AG04450 (cell line): ENCODE measurements at places on chromosomes 6 and 20.
A peak's percentile ranks its signal among the peaks of the same experiment; 100 is the strongest.

GRCh38 chr6:24394780-24395437 is 7.8 kb upstream of the MRS2 start:
- peak; percentile 41 for DNase-seq

- no peak for DNase-seq
Observed at GRCh38 chr6:79435746-79436145, 101.5 kb downstream of the LCA5 start.

DNA sequence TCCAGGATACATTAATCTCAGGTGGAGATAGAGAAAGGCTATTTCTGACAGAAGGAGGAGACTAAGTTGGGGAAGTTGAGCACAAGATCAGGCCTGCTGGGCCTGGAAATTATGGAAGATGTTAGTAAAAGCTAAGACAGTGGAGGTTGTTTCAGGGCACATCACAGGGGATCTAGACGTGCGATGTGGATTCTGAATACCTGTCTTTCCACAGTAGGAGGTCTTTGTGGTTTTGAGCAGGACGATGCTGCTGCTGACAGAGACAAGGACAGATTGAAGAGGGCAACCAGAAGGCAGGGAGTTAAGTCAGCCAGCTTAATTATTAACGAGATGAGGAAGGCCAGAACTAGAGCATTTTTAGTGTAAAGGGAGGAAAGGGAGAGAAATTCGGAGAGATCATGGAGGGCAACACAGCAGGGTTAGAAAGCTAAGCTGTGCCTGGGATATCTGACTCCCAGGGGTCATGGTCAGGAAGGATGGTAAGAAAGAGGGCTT is 384.9 kb downstream of the MAFB start:
- DNase-seq = no peak

DNA sequence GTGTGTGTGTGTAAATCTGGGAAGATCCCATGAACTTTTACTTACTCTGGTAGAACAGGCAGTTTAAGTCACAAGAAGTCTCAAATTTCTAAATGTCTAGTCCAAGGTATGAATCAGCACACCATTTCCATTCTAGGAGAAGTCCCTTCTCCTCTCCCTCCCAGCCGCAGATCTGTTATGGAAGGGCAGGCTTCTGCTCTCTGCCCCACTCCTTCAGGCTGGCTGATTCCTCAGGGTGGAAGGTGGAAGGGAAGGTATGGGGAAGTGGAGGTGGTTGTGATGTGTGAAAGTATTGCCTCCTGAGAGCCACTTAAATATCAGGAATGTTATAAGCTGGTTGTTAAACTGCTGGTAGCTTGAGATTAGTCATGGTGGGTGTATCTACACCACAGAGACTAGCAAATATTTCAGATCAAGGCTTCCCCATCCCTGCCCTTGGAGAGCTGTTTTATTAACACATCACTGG is 44.5 kb upstream of the LAMA4 start:
- DNase-seq = peak; percentile 45

GRCh38 chr6:134519465-134519864 is 201.6 kb upstream of the SGK1 start:
- no peak for DNase-seq

- no peak for DNase-seq
Observed at GRCh38 chr20:2873747-2874041, 413 bp downstream of the PTPRA start.

- DNase-seq = no peak
Observed at GRCh38 chr6:75608304-75608703, 6.6 kb downstream of the SENP6 start.

- DNase-seq = no peak
Observed at GRCh38 chr20:60024801-60025200, 66.6 kb downstream of the CDH26 start.
